Lower leg skin (tissue), 4 donors: ENCODE measurements at places on chromosomes 13 and 19.

DNA sequence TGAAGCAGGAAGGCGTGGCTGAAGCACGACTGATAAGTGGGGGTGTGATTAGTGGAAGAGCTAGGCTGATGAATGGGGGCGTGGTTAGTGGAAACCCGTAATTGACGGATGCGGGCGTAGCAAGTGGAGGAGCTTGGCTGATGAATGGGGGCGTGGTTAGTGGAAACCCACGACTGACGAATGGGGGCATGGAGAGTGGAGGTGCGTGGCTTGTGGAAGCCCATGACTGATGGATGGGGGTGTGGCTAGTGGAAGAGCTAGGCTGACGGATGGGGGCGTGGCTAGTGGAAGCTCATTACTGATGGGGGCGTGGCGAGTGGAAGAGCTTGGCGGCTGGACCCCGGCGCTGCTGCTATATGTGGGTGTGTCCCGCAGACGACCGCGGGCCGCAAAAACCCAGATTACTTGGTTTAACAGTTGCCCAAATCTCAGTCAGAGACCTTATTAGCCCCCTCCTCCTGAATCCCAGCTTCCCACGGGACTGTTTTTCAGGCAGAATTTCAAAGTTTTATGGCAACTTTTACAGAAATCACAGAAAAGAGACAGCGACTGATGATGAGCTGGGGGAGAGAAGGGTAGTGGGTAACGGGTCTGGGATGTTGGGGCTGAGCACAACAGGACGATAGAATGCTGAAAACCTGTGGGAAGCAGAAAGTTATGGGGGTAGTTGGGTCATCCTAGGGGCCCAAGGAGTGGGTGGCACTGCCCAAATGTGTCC is 9.0 kb upstream of the MEIS3 start:
- peak; percentile 77 for DNase-seq

DNA sequence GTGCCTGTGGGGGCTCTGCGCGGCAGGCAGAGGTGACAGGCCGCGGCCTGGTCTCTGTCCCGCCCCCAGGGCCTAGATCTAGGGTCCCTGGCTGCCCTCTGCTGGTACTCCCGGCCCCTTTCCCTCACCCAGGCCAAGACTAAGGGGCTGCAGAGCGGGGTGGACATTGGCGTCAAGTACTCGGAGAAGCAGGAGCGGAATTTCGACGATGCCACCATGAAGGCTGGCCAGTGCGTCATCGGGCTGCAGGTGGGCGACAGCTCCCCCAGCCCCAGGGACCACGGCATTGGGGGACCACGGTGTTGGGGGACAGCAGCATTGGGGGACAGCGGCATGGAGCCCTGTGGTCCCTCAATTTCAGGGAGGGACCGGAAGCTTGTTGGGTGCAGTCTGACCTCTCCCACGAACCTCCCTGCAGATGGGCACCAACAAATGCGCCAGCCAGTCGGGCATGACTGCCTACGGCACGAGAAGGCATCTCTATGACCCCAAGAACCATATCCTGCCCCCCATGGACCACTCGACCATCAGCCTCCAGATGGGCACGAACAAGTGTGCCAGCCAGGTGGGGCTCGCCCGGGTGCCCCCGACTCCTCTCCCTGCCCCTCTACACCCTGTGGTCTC is 3.8 kb upstream of the ABCA7 start:
- DNase-seq = no peak

DNA sequence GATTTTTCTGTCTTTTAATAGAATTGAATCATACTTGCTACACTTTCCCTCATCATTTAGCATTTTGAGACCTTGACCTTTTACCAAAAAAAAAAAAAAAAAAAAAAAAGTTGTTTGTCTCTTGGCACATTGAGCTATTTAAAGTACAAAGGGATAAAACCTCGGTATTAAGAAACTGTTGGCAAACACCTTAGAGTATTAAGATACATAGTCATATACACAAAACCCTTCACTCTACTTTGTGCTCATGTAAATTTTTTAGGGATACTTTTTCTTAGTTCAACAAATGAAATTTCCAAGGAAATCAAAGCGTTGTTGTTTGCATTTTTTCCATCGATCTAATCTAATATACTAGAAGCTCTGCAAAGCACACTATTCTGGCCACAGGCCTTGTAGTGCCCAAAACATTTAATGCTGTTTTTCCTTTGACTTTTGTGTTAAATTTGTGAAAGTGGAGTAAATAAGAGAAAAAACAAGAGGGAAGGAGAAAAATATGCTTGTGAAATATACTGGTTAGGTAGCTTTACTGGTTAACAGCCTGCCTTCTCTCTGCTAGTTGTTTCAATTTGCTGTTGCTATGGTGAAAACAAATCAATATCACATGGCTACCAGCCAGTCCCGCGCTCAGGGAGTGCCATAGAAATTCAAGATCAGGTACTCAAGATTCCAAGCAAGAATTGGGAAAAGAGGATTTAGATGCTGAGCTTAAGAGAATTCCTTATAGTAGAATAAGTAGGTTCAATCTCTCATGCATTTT is 2.6 kb downstream of the MBNL2 start:
- DNase-seq = no peak

DNA sequence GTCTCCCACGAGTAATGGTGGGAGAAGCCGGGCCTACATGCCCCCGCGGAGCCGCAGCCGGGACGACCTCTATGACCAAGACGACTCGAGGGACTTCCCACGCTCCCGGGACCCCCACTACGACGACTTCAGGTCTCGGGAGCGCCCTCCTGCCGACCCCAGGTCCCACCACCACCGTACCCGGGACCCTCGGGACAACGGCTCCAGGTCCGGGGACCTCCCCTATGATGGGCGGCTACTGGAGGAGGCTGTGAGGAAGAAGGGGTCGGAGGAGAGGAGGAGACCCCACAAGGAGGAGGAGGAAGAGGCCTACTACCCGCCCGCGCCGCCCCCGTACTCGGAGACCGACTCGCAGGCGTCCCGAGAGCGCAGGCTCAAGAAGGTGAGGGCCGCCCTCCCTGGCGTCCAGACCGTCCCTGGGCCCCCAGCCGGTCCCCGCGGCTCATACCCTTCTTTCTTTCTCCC is 1.4 kb upstream of the USF2 start:
- DNase-seq = peak; percentile 91

- DNase-seq = no peak
These were observed 2.8 kb downstream of the TBC1D17 start for GRCh38 chr19:49880162-49880869.
